ENCODE measurements at places on chromosomes 1 and 21. TPM values are rescaled to one million over a fixed set of nuclear protein-coding genes. Genes with fewer than 3 reads are reported as not detected.

Gene PSEN2
- 17.1 TPM for total RNA-seq

Gene TSPAN2
- total RNA-seq: 1.0 TPM

Gene ILDR2
- total RNA-seq: not detected

Gene POU3F1
- total RNA-seq: not detected

Gene HAPLN2
- not detected for total RNA-seq

Gene FASLG
- total RNA-seq: not detected

Gene TNFSF18
- 0.15 TPM for total RNA-seq

Gene SLX9
- total RNA-seq: 12.6 TPM

Gene TMEM125
- not detected for total RNA-seq

Gene HCRTR1
- not detected for total RNA-seq

Gene LAMB3
- total RNA-seq: 27.6 TPM

Gene SPRR5
- total RNA-seq: not detected

Gene HSPB7
- 0.10 TPM for total RNA-seq

Gene OR10J1
- total RNA-seq: not detected

Gene ERO1B
- total RNA-seq: 3.5 TPM

Gene MTMR11
- total RNA-seq: 7.3 TPM

Gene TMEM35B
- 61.8 TPM for total RNA-seq

Gene SPRR2F
- total RNA-seq: not detected

Gene MIS18A
- total RNA-seq: 4.5 TPM

Gene KRTAP7-1
- total RNA-seq: not detected

Gene CLCNKB
- total RNA-seq: not detected

Gene CA6
- not detected for total RNA-seq

Gene FRRS1
- 4.4 TPM for total RNA-seq

Gene KCNA3
- not detected for total RNA-seq
